Regular cardiac myocyte (primary cell): ENCODE measurements at places on chromosomes 7 and 10. TPM values are rescaled to one million over a fixed set of nuclear protein-coding genes. Genes with fewer than 3 reads are reported as not detected.

CALML5 gene
- not detected in 2 replicates for total RNA-seq

OR2A1 gene
- under 0.01 TPM in 1 of 2 replicates, not detected in the other for total RNA-seq

EBF3 gene
- total RNA-seq: 11.6 and 20.5 TPM in 2 replicates

HYAL4 gene
- not detected in 2 replicates for total RNA-seq

ADARB2 gene
- total RNA-seq: not detected in 2 replicates

AS3MT gene
- 7.3 and 7.5 TPM in 2 replicates for total RNA-seq

NPY4R2 gene
- total RNA-seq: 0.19 and 0.28 TPM in 2 replicates
